ENCODE measurements at places on chromosomes 3 and 15. TPM values are rescaled to one million over a fixed set of nuclear protein-coding genes. Genes with fewer than 3 reads are reported as not detected.
A peak's percentile ranks its signal among the peaks of the same experiment; 100 is the strongest.

- DNase-seq, result no peak
Measured at GRCh38 chr15:71422530-71423259, 307.4 kb downstream of the THSD4 start.

DNA sequence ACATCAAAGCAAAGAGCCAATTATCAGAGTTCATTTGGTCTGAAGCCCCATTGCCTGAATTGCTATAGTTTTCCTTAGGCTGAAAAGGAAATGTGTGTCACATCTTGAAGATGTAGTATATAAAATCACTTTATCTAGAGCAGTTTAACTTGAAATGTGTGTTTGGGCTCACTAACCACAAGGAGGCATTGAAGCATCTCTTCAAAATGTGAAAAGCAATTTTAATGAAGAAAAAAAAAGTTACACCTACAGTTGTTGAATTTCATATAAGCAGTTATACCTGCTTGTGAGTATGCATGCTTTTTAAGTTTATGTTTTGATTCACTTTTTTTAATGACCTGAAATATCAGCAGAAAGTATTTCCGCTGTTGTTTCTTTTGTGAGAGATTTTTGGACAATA, 129.3 kb downstream of the IQCH start:
- no peak for DNase-seq

DNA sequence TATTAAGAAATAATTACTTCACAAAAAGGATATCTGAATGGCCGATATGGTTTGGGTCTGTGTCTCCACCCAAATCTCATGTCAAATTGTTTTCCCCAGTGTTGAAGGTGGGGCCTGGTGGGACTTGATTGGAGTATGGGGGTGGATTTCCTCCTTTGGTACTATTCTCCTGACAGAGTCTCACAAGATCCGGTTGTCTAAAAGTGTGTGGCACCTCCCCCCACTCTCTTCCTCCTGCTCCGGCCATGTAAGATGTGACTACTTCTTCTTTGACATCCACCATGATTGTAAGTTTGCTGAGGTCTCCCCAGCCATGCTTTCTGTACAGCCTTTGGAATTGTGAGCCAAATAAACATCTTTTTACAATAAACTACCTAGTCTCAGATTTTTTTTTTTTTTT, 34.5 kb downstream of the ZBTB11 start:
- DNase-seq, result no peak

DNA sequence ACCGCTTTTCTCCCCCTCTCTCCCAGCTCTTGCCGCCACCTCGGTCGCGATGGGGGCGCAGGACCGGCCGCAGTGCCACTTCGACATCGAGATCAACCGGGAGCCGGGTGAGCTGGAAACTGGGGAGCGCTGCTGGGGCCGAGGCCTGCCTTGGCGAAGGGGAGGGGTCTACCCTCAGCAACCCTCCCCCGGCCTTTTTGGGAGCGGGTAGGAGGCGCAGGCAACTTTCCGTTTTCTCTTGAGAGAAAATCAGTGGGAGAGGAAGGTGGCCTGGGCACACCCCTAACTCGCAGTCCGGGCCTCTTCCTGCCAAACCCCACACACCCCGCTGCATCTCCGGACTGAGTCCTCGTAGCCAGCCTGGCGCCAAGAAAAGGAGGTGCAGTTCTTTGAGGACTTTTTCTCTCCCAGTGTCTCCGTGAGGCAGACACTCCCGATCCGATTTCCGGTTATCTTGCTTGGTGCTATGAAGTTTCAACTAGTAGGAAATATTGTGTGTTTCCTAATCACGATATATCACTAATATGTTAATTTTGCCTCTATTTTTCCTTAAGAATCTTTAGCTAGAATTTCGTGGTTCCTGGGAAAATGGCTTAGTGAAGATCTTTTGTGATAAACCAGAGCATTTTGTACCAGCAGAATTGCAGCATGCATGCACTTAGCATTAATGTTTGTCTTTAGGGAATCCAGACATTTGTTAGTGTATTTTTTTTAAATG, 631 bp downstream of the NKTR start:
- peak; percentile 77 for DNase-seq

- DNase-seq, result no peak
Measured at GRCh38 chr3:52315977-52316764, at the start of gene DNAH1. Gene DNAH1 (plus strand): TSS chr3:52316319. CDS start chr3:52322443, 6,124 bp downstream.

GRCh38 chr3:129699199-129699598, 92.7 kb upstream of the PLXND1 start:
- no peak for DNase-seq

The ZDHHC23 gene
- 6.2 TPM for total RNA-seq

Data from HFFc6 (cell line).